SW 1271 (cell line): ENCODE measurements at places on chromosomes 3 and 15.

GRCh38 chr3:45055411-45056143 is 29.5 kb downstream of the CLEC3B start:
- peak; percentile 19 for DNase-seq

DNA sequence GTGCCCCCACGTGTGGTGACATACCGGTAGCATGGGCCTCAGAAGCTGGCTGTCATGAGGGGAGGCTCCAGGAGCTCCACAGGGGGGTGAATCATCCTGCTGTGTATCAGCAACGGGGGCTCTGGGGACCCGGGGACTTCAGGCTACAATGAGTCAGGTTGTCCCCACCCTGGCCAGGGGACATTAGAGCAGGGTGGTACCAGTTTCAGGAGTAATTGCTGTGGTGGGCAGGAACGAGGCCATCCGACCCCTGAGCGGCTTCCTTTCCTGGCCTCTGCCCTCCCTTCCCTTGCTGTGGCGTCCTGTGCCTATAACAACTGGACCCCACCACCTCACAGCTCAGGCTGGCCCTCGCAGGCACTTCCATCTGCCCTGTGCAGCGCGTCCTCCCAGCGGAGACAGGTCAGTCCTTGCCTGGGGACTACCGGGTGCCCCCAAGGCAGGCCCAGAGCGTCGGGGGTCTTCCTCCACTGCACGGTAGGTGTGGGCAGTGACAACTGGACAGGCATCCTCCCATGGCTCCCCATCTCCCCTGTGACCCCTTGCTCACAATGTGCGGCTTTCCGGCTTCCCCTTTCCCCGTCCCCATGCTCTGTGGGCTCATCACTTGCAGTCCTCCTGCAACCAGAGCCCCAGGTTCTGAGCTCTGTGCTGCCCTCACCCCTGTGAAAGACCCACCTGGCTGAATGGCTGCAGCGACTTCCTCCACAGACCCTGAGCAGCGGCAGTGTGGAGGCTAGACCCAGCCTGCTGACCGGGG is 57.0 kb downstream of the KLF15 start:
- no peak for DNase-seq

DNA sequence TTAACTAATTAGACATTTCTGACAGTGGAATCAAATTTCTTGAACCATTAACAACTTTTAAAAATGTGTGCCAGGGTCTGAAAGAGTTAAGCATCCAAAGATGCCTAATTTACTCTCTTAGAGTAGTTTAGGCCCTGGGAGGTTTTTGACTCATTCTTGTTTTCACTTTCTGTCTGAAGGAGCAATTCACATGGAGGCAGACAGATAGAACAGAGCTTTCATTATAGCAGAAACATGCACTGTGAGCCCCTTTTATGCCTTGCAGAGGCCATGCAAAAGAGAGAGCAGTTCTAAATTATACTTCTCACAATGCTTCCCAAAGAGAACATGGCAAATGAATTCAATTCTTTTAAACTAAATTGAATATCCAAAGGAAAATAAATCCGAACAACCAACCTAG is 554.8 kb downstream of the MFSD1 start:
- no peak for DNase-seq

- DNase-seq: no peak
Observed at GRCh38 chr3:73349657-73350056, 275.1 kb downstream of the PDZRN3 start.

DNA sequence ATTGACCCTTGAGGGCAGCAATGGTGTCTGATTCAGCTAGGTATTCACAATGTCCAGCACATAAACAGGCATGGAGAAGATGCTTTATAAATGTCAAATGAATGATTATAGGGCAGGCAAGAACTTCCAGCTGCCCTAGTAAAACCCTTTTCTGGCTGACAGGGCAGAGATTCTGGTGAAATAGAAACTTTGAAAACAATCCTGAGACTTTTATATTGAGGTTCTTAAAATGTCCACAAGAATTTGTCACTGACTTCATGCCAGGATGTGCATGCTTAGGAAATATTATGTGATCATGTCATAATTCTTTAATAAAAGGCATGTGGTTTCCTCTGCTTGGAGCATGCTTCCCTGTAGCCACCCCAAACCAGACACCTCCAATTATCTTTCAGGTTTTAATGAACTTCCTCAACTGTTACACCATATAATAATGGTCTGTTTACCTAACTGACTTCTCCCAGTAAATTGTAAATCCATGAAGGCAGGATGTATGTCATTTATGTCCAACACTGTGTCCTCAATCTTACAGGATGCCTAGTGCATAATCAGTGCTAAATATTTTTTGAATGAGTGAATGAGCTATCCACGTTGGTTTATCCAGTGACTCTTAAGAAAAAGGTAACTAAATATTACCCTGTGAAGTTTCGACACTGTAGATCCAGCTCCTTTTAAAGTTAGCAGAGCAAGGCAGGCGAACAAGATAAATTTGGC is 43.4 kb upstream of the CLRN1 start:
- DNase-seq: no peak

DNA sequence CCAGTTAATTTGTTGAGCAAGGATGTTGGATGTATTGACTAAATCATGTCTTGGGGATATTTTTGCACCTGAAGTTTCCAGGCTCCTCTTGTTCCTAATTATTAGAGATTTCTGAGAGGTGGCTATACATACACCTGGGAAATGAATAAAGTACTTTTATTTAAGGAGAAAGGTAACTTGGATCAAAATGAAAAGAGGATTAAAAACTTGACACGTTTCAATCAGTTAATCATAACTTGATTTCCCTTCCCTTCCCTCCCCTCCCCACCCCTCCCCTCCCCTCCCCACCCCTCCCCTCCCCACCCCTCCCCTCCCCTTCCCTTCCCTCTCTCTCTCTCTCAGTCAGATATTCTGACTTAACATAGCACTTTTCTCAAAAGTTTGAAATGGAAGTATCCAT is 126.3 kb downstream of the KCNH8 start:
- no peak for DNase-seq

- DNase-seq: no peak
Observed at GRCh38 chr3:40191251-40191650, 118.3 kb upstream of the EIF1B start.
